ENCODE measurements at places on chromosomes 6 and 20.

DNA sequence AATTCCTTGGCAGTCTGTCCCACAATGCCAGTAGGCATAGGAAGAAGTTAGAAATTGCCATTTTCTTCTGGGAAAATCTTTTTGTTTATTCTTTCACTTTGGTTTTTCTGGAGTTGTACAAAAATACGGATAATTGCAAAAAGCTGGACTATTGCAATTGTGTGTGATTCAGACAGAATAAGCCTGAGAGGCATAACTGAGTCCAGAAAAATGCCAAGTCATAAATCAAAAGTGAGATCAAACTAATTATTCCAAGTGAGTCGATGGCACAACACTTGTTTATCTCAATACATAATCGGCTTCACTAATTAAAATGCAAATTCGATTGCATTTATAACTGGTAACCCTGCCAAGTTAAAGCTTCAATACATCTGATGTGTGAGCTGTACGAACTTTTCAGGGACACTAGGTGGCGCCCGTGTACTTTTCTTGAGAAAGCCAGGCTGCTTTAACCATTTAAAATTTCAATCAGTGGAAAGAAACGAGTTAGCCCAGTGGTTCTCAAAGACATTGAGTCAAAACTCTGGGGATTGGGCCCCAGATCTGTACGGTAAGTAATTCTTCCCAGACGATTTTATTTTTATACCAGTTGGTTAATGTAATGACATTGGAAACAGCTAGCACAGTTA, 102.6 kb downstream of the LAMP5 start:
- DNase-seq: peak; percentile 71

GRCh38 chr20:3887876-3888620, 1.1 kb upstream of the PANK2 start:
- DNase-seq: no peak

- no peak for DNase-seq
Measured at GRCh38 chr6:80637312-80637711, 530.8 kb downstream of the BCKDHB start.

- no peak for DNase-seq
Measured at GRCh38 chr6:40328386-40328985, 258.7 kb downstream of the LRFN2 start.

DNA sequence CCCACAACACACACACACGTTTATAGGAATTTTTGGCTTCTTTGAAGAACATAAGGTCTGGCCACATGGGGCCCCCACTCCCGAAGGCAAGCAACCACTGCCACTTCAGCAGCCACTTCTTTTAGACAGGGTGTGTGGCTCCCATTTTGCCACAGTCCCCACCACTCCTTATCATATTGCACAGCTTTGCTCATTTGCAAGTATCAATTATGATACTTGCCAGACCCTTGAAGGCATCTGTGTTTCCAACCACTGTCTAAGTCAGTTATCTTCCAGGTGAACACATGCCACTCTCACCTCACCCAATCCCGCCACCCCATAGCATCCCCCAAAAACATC, 73.1 kb downstream of the NOL4L start:
- DNase-seq: no peak

- DNase-seq: no peak
Measured at GRCh38 chr6:167226383-167226685, 64.8 kb upstream of the UNC93A start.

DNA sequence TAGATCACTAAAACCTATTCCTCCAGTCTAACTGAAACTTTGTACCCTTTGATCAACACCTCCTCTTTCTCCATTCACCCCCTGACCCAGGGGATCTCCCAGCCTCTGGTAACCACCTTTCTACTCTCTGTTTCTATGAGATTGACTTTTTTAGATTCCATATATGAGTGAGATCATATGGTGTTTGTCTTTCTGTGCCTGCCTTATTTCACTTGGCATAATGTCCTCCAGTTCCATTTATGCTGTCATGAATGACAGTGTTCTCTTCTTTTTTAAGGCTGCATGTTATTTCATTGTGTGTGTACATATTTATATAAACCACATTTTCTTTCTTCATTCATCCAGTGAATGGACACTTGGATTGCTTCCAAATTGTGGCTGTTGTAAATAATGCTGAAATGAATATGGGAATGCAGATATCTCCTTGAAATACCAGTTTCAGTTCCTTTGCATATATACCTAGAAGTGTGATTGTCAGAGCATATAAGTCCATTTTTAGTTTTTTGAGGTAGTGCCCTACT, 57.7 kb downstream of the DHX35 start:
- DNase-seq: no peak

DNA sequence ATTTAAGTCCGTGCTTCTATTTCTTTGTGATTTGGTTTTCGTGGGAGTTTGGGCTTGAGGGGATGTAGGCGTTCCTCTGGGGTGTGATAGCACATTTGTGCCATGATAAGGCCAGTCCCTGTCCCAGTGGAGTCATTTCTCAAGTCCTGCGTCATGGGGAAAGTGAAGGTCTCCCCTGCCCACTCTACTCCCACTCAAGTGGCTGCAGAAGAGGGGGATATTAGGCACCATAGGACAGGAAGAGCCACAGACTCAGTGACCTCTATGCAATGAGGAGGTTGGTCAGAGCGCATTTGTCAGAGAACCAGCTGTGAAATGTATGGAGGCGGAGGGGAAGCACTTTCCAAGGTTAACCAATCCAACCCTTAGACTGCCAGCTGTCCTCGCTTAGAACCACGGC, 51.9 kb upstream of the EDN1 start:
- no peak for DNase-seq

DNA sequence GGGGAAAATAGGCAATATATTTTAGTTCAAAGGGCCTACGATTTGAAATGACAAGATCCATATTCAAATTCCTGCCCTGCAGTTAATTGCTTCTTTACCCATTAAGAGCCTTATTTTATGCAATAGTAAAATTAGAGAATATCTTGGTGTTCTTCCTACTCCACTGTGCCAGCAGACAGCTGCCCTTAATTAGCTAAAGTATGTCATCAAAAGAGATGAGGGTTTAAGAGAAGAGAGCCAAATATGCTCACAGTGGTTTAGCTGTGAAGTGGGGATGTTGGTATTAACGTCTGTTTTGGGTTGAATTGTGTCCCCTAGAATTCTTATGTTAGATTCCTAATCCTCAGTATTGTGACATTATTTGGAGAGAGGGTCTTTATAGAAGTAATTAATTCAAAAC, 148.1 kb downstream of the MOXD1 start:
- no peak for DNase-seq

GRCh38 chr6:161233986-161234661, 39.7 kb downstream of the AGPAT4 start:
- peak; percentile 85 for DNase-seq

DNA sequence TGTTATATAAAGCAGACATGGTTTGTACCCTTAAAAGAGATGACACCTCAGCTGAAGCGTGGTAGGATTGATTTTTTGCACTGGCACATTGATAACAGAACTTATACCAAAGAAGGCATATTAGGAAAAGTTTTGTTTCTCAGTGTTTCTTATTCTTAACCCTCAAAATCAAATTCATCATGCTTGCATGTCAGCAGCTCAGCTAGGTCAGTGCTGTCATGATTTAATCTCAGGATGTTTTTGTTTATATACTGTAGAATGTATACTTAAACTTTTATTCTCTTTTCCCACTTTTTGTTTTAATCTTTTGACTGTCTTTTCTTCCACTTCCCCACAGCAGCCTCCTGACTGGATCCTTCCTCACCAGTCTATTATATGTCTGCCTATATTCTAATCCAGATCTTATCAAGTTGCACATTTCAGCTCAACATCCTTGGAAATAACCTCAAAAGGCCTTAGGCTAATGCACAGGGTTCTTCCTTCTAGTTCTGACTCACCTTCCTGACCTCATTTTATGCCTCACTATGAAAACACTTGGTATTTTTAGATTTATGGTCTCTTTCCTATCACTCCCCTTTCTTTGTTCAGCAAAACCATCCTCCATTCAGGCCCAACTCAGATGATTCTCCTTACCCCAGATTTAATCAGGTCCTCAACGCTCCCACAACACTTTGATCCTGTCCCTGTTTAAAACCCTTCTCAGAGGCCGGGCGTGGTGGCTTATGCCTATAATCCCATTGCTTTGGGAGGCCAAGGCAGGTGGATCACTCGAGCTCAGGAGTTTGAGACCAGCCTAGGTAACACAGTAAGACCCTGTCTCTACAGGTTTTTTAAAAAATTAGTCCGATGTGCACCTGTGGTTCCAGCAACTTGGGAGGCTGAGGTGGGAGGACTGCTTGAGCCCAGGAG, 7.2 kb downstream of the HEBP2 start:
- no peak for DNase-seq

GRCh38 chr6:167442245-167442644, 117.4 kb downstream of the TTLL2 start:
- DNase-seq: no peak

DNA sequence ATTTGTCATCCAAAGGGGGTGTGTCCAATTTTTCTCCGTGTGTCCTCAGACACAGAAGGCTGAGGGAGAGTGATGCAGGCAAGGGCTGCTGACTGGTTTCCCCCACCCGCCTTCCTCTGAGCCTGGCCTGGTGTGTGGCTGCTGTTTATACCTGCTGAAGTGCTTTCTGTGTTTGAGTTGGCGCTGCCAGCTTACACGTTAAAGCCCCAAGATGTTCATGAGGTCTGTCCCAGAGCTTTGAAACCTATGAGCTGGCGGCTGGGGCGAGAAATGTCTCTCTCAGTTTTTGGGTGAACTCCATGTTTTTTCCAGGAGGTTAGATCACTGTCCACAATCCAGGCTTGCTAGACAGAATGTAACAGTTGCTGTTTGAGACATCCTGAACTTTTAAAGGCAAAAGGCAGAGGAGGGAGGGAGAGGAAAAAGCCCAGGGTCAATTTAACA, 69.0 kb upstream of the CCN2 start:
- peak; percentile 56 for DNase-seq

DNA sequence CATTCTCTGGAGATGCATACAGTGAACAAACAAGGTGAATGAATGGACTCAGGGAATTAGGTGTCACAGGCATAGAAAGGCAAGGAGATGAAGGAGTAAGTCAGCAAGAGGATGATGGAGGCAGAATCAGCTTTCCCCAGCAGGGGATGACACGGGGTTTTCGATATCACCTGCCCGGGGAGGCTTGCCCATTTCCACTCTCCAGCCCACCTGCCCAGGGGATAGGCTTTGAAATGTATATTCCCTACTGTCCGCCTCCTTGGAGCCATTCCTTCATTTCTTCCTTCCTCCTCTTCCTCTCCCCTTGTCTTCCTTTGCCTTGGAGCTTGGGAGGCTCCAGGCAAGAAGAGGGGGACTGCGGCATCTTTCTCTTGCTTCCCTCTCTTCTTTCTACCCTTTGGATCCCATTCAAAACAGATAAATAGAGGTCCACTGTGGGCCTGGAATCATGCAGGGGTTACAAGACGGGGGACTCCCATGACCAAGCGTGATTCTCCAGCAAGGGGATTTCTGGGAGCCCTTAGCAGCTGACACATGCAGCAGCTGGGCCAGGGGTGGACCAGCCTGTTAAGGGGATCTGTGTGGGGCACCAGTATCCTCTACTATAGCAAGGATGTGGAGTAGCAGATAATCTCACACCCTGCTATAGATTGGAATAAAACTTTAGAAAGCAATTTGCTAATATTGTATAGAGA, 23.5 kb upstream of the RNF24 start:
- DNase-seq: no peak

- DNase-seq: no peak
Measured at GRCh38 chr6:15804164-15805154, 141.6 kb upstream of the DTNBP1 start.

DNA sequence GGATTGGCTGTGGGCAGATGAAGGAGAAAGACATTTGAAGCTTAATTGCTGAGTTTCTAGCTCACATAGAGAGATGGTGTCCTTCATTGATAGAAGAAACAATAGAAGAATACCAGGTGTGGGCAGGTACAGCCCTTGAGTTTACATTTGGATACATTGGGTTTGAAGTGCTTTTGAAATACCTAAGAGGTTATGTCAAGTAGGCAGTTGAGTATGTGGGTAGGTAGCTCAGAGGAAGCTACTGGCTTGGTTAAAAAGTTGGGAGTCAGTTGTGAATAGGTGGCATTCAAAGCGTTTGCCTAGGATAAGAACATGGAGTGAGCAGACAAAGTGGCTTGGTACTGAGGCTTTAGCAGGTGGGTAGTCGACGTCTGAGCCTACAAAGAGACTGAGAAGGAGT, 25.0 kb downstream of the NDUFAF5 start:
- no peak for DNase-seq

GRCh38 chr6:44117397-44118128, 9.7 kb downstream of the MRPL14 start:
- DNase-seq: no peak

GRCh38 chr20:36541768-36542488, 609 bp downstream of the MYL9 start:
- peak; percentile 81 for DNase-seq

DNA sequence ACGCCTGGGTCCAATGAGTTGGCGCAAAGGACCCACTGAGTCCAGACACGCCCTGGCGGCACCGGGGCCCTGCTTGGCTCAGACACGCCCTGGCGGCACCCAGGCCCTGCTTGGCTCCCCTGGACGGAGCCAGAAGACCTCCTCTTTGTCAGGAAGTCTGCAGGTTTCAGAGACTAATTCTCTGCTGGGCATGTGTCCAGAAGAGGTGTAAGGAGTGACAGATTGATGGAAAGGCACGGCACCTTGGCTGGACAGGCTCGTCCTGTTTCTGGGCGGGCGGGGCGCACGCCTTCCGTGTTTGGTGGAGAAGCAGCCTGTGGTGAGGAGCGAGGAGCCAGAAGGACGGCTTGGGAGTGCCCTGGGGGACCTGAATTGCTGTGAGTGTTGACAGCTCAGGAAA, 23.1 kb upstream of the DACT2 start:
- DNase-seq: no peak

- no peak for DNase-seq
Measured at GRCh38 chr20:34547844-34548613, 10.5 kb upstream of the MAP1LC3A start.

DNA sequence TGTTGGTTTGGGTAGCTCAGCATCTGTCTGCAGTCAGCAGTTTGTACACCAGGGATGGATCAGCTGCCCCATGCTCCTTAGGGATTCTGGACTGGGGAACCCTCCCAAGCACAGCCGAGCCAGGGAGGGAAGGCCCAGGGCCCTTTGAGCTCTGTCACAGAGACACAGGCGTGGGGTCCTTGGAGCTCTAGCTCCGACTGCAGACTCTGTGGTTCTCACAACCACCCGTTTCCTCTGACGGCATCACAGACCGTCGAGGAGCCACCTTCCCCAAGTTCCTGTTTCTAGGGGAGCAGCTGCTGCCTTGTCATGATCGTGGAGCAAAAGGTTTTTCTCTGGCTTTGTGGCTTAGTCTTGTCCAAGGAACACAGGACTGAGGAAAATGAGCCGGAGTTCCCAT, at the start of gene SLA2:
Gene SLA2, minus strand, starts transcription at position 199 of the 400 bp plus-strand sequence. CDS start 4,861 bp downstream, outside the sequence.
- no peak for DNase-seq

DNA sequence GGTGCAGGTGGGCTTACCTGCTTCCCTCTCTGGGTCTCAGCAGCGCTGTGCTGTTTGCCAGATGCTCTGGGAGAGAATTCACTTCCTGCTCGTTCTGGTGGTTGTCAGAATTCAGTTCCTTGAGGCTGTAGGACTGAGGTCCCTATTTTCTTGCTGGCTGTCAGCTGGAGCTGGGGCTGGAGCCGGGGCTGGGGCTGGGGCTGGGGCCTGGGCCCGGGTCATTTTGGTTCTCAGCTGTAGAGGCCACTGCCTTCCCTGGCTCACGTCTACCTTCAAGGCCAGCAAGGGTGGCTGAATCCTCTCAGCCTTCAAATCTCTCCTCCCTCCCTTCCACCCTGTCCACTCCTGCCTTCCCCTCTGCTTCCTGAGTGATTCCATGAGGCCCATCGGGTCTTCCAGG, 16.8 kb upstream of the PHACTR3 start:
- DNase-seq: no peak

- DNase-seq: no peak
Measured at GRCh38 chr20:14445310-14445709, 107.9 kb upstream of the FLRT3 start.
